ENCODE measurements at places on chromosomes 5 and 9.

GRCh38 chr5:157384971-157385709 is 74.9 kb upstream of the NIPAL4 start:
- DNase-seq: no peak

GRCh38 chr9:84819491-84819991 is 150.0 kb downstream of the NTRK2 start:
- no peak for DNase-seq

GRCh38 chr5:24225051-24225450 is 419.7 kb downstream of the CDH10 start:
- no peak for DNase-seq

GRCh38 chr9:17425384-17425783 is 153.5 kb upstream of the SH3GL2 start:
- no peak for DNase-seq

- DNase-seq: no peak
Measured at GRCh38 chr5:144481861-144482260, 311.2 kb downstream of the KCTD16 start.

GRCh38 chr5:139446956-139447779 is 7.8 kb upstream of the DNAJC18 start:
- DNase-seq: peak; percentile 61

- no peak for DNase-seq
Measured at GRCh38 chr5:40736103-40736875, 19.5 kb downstream of the TTC33 start.

DNA sequence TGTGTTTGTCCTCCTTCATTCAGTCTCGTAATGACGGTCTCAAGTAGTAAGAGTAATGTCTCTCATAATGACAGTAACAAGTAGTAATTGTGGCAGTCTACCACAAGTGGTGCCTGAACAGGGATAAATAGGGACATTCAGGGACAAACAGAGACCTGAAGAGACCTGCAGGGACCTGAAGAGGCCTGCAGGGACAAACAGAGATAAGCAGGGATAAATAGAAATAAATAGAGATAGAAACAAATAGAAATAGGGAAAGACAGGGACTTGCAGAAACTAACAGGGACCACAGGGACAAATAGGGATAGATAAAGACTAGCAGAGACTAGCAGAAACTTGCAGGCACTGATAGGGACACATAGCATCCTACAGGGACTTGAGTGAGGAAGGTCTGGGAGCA is 7.9 kb downstream of the UGT3A2 start:
- DNase-seq: no peak

DNA sequence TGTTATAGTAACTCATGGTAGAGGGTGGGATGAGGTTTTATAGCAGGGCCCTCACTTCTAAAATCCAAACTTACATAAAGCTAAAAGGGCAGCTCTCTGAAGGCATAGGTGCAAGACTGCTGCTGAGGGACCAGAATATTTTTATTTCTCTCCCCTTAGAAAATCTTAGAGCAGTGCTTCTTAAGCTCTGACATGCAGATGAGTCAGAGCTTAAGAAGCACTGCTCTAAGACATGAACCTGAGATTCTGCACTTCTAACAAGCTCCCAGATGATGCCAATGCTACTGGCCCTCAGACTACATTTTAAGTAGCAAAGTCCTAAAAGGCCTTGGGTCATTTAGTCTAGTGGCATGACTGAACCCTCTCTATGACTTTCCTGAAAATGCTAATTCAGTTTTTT is 97.6 kb upstream of the SPRY4 start:
- no peak for DNase-seq

DNA sequence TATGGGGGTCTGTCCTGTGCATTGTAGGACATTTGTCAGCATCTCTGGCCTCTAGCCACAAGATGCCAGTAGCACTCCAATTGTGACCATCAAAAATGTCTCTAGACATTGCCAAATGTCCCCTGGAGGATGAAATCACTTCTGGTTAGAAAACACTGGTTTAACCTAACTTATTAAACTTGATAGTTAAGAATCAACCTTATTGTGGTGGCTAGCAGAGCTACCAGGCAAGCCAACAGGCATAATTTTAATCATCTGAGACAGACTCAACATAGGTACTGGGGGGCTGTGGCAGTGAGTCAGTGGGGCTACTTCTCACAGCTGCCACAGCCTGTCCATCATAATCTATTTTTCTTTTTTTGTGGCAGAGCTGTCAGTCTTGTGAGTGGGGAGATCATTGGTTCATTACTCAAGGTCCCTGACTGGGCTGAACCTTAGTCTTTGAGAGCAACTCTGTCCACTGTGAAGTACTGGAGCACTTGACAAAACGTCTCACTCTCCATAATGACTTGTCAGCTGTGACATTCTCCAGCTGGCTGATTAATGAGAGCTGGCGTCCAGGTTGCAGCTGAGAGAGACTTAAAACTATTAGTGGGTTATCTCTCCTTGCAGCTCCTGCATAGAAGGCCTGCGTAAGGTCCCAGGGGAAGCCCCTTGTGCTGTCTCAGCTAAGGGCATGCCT is 107.9 kb downstream of the DCP2 start:
- DNase-seq: no peak

- DNase-seq: no peak
Measured at GRCh38 chr5:386432-387341, 56.3 kb upstream of the EXOC3 start.

GRCh38 chr9:79264041-79264440 is 307.7 kb upstream of the TLE4 start:
- no peak for DNase-seq

DNA sequence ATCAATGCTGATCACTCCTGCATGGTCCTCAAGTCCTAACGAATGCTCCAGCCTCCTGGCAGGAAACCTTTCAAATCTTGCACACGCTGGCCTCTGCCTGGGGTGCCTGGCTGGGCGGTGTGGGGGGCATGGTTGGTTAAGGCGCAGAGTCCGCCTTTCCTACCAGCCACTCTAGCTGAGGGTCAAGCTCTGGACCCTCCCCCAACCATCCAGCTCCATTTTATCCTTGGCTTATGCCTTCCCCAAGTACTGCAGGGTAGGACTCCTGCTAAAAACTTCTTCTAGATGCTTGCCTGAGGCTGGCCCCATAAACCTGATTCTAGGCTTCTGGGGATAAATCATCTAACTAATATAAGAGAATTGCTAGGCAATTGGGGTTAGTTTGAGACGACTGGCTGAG is 808 bp upstream of the MVB12B start:
- DNase-seq: no peak

DNA sequence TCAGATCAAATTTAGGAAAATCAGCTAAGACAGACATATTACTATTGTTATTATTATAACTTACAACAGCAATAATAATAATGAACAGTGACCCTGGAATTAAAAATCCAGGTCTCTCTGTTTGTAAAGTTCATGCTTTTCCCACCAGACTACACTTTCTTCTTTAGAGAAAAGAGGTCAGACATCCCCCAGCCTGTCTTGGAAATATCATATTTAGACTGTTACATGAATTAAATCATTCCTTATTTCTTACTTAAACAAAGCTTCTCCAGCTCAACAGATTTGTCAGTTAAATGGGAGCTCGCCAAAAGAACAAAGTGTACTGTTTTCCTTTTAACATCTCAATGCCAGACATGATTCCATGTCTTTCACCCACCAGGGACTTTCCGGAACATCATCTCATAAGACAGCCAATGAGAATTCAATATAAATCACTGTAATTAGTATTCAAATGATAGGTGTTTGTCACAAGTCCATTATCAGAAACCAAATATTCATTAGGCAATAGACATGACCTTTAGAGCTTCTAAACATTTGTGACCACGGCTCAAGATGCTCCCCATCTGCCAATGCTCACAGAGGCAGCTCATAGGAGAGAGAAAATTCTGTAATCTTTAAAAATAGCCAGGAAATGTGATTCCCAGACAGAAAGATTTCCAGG is 351.9 kb downstream of the ENC1 start:
- DNase-seq: no peak

- DNase-seq: no peak
Measured at GRCh38 chr5:16902846-16903245, 33.2 kb downstream of the MYO10 start.

- DNase-seq: no peak
Measured at GRCh38 chr9:77735494-77735893, 87.4 kb upstream of the GNA14 start.

DNA sequence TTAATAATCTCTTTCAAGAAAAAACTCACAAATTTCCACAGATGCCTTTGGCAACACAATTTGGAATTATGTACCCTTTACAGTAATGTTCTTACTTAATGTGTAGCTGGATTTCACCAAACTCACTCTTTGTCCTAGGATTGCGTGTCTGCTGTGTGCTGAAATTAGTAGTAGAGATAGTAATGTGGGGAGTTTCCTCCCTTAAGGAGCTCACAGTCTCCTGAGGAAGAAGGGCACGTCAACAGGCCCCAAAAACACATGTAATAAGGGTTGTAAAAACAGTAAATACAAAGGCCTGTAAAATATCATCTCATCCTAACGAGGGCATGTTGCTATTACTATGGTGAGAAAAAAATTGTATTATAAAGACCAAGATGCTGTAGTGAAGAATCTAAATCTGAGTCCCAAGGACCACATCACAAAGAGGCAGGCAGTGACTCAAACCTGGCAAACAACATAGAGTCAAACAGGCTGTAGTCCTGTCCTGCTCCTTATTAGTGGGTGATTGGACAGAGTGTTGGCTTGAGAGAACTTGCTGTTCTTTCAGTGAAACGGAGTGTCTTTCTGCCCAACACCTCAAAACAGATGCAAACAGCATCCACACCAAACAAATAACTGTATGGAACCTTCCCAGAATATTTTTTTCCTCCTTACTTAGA is 83.2 kb upstream of the PAPPA start:
- DNase-seq: no peak

GRCh38 chr9:126635661-126636439 is 22.1 kb downstream of the LMX1B start:
- DNase-seq: no peak

GRCh38 chr5:56415356-56415765 is 182.2 kb upstream of the ANKRD55 start:
- DNase-seq: no peak

DNA sequence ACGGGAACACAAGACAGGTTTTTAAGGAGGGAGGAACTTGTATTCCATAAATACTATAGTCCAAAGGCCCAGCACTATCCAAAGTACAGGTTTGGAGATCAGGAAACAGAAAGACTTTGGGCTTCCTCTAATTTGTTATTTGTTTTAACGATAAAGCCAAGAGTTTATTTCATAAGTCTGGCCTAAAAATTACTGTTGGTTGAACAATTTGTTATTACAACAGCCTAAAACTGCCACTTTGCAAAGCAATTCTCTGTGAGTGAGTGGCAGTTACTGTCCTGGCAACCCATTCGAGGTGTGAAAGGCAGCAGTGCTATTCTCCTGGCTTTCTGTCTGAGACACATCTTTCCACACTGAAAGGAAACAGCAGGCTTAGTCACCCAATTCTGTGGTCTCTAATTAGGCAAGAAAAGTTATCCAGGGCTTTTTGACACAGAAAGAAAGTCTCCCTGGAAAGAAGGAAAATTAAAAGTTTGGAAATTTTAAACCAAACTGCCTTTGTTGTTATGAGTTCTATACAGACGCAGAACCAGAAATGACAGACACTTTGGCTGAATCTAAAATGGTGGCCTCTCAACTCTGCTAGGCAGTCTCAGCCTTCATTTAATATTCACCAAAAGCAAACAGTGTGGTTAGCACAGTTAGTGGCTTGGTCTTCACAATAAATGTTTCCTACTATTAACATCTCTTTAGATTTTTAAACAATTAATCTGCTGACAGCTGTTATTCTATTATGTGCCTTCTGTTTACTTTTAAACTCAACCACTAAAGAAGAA is 33.9 kb downstream of the PSMB7 start:
- DNase-seq: no peak

GRCh38 chr5:62192958-62193357 is 113.0 kb upstream of the KIF2A start:
- no peak for DNase-seq

DNA sequence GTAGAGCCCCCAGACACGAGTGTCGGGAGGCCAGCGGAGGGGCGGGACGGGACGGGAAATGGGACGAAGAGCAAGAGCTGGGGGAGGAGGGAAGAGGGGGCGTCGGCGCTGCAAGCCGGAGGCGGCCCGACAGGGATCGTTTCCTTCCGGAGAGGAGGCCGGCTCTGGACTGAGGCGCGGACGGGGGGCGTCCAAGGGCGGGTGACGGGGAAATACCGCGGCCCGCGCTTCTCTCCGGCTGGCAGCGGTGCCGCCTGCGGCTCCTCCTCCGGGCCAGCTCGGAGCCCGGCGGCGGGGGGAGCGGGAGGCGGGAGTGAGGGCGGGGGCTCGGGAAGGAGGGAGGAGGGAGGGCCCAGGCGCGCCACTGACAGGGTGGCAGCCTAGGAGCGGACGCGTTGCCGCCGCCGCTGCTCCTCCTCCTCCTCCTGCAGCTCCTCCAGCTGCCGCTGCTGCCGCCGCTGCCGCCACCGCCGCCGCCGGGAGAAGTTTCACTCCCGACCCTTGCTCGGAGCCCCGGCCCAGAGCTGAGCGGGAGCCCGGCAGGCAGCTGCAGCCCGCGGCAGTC is at the start of gene CHSY3:
TSS of gene CHSY3 (plus strand) at position 364 of the 565 bp plus-strand sequence.
- peak; percentile 24 for DNase-seq

DNA sequence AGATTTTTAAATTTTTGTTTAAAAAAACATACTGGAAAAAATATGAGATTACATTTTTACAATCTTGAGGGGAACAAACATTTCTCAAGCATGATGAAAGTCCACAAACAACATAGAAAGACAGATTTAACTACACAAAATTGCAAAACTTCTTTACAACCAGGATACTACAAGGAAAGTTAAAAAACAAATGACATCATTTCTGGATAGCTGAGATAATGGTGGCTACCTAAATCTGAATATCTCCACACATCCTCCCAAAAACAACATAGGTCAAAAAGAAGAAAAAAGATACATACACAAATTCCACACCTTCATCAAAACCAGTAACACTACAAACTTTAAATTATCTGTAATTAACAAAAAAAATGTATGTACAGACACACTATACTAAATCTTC is 120.8 kb upstream of the TNPO1 start:
- no peak for DNase-seq

DNA sequence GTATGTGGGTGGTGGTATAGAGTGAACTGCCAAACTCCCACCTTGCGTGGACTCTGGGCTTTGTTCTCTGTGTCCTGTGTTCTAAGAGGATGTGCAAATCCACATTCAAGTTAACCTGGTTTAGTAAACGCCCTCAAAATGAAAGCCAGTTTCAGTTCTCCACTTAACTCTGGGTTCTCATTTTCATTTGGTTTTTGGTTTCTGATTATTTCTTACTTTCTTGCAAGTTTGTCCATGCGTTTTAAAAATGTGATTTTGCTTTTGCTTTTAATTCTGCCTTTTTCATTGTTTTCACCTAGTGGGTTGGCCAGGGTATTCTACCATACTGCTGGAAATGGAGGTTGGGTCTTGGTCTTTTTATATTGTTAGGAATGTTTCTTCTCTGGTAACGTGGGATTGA is 38.2 kb downstream of the GALNT10 start:
- no peak for DNase-seq

- no peak for DNase-seq
Measured at GRCh38 chr9:80885894-80886293, 803.5 kb downstream of the TLE1 start.

- no peak for DNase-seq
Measured at GRCh38 chr5:148230240-148230639, 8.1 kb upstream of the MARCOL start.

GRCh38 chr5:95331358-95331757 is 46.5 kb upstream of the MCTP1 start:
- DNase-seq: no peak

- DNase-seq: no peak
Measured at GRCh38 chr5:78416677-78417425, 56.4 kb downstream of the SCAMP1 start.

Measured in stimulated activated CD4-positive, alpha-beta T cell treated with anti-CD3 and anti-CD28 coated beads, Interleukin-4, amount 100 ng/mL, for 24 hours (primary cell).